Stimulated activated CD4-positive, alpha-beta T cell treated with anti-CD3 and anti-CD28 coated beads, Interleukin-1b, Interleukin-23, amount 100 ng/mL, for 24 hours (primary cell): ENCODE measurements at places on chromosomes 1 and 21.

DNA sequence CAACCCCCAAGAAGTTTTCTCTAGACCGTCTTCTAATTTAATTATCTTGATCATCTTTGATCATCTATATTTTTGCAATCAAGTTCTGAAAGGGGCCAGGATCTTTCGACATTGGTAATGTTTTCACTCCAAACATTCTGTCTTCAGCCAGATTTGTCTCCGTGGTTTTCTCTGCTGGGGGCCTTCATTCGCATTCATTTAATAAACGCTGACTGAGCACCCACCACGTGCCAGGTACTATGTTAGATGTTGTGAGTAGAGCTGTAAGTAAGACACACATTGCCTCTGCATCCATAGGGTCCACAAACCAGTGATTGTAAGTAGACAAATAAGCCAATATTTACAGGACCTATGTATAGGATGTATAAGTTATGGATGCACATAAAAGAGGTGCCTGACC lies 134.5 kb upstream of the MROH9 start:
- no peak for DNase-seq

GRCh38 chr1:232620356-232620969 lies 9.5 kb downstream of the SIPA1L2 start:
- DNase-seq = no peak

GRCh38 chr1:224635356-224635755 lies 19.2 kb downstream of the CNIH3 start:
- no peak for DNase-seq

- no peak for DNase-seq
Measured at GRCh38 chr1:237098541-237098940, 56.6 kb downstream of the RYR2 start.

DNA sequence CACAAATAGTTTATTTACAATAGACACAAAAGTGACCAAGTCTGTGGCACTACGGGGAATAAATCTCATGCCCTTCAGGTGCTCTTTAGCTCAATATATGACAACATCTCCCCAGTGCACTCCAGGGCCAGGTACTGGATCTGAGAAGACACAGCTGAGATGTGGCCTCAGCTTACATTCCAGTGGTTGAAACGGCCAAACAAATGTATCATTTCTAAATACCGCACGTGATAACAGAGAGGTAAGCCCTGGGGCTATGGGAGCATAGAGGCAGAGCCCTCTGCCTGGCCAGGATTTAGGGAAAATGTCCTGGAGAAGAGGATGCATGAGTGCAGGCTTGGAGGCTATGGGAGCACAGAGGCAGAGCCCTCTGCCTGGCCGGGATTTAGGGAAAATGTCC lies 630.5 kb downstream of the SMYD3 start:
- no peak for DNase-seq

DNA sequence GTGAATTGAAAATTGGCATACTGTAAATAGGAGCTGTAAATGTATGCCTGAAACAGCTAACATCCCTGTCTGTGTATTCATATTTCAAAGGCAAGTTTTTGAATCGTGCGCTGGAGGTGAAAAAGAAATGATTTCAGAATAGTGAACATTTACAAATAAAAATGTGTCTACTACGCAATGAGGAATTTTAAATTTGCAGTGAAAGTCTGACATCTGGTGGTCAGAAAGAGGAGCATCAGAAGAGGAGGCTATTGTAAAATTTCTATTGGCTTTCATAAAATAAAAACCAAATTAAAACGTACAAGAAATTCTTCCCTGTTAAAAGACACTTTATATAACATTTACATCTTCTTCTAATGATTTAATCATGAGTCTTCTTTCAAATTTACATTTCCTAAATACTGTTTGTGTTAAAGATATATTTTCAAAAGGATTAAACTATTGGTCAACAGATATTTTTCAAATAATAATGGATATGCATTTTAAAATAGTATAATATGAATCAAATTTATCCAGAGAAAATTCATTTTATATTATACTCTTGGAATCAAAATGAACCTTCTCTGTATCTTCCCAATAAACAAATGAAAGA lies 113.7 kb upstream of the RRP15 start:
- no peak for DNase-seq

DNA sequence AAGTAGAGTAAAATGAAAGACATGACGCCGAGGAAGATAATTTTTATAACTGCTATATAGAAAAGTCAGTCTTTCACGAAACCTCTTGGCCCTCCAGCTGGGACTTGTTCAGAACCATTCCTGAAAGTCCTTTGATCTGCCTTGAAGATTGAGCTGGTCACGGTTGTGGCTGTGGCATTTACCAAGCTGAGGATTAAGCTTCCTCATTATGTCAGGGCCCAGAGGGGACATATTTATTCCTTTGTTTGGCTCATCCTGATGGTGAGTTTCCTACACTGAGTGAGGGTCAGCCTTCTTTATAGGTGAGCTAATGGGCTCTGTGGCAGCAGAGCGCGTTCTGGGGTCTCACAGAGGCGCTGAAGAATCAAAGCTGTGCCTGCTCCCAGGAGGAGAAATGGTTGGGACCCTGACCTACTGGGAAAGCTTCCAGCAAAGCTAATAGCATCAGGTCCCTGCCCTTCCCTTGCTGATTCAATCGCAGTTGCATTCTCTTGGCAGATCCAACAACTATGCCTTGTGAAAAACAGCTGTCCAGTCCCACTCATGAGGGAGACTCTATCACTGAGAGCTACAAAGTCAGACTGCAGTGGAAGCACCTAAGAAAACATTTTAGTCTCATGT lies 43.2 kb upstream of the PBX1 start:
- DNase-seq = no peak

DNA sequence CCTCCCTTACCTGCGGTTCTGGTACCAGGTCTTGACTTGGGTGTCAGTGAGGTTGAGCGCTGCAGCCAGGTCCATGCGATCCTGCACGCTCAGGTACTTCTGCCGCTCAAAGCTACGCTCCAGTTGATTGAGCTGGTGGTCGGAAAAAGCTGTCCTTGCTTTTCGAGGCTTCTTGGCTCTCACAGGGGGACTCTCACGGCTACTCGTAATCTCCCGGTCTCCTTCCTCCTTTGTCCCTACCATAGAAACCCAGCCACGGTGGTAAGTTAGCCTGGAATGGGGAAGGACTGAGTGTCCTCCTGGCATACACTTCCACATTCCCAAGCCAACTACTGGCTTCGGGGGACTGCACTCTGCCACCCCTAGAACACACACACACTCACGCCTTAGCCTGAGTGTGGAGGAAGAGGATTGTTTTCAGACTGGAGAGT lies 2.6 kb downstream of the BARHL2 start:
- no peak for DNase-seq

- DNase-seq = no peak
Measured at GRCh38 chr1:938088-938683, 14.5 kb downstream of the SAMD11 start.

- DNase-seq = no peak
Measured at GRCh38 chr1:22870201-22870871, 102.3 kb downstream of the LACTBL1 start.

DNA sequence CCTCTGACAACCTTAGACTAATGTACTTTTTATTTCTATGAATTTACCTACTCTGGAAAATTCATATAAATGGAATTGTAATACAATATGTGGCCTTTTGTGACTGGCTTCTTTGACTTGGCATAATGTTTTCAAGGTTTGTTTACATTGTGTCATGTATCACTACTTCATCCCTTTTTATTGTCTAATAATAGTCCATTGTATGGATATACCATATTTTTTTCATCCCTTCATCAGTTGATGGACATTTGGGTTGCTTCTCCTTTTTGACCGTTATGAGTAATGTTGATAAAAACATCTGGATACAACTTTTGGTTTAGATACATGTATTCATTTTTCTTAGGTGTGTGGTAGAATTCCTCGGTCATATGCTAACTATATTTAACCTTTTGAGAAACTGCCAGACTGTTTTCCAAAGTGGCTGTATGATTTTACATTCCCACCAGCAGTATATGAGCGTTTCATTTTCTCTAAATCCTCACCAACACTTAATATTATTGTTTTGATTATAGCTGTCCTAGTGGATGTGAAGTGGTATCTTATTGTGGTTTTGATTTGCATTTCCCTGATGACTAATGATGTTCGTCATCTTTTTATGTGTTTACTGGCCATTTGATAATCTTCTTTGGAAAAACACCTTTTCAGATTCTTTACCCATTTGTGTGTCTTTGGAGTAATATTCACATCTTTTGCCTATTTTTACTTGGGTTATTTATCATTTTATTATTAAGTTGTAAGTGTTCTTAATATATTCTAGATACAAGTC lies 3.5 kb downstream of the RO60 start:
- no peak for DNase-seq

DNA sequence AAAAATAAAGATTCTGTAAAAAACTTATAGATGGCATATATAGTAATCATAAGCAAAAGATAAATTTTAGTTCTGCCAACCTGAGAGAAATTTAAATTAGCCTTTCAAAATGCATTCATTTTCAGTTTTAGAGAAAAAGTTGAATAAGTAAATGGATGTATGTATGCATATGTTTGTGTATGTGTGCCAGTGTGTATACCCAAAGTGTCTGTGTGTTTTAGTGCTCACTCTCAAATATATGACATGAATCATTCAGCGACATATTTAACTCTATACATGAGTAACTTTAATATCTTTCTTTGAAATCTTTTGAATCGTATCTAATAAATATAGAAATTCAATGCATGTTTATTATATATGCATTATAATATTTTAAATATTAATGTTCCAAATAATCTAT lies 274.5 kb downstream of the SRGAP2C start:
- DNase-seq = no peak

DNA sequence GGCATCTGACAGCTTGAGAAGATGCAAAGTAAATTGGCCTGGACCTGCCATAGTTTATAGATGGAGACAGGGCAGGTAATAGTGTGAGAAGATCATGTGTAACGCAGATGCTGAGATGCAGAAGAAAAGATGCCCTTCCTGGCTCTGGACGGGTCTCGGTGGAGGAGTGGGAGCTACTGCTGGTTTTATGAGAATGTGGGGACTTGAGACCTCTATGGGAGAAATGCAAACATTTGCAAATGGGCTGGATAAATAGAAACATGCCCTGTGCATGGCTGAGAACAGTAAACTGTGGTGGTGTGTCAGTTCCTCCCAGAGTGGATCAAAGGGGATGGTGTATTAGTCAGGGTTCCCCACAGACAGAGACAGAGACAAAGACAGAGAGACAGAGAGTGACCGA lies 21.9 kb downstream of the UBASH3A start:
- DNase-seq = no peak

GRCh38 chr1:197356723-197357533 lies 88.9 kb downstream of the CRB1 start:
- no peak for DNase-seq

DNA sequence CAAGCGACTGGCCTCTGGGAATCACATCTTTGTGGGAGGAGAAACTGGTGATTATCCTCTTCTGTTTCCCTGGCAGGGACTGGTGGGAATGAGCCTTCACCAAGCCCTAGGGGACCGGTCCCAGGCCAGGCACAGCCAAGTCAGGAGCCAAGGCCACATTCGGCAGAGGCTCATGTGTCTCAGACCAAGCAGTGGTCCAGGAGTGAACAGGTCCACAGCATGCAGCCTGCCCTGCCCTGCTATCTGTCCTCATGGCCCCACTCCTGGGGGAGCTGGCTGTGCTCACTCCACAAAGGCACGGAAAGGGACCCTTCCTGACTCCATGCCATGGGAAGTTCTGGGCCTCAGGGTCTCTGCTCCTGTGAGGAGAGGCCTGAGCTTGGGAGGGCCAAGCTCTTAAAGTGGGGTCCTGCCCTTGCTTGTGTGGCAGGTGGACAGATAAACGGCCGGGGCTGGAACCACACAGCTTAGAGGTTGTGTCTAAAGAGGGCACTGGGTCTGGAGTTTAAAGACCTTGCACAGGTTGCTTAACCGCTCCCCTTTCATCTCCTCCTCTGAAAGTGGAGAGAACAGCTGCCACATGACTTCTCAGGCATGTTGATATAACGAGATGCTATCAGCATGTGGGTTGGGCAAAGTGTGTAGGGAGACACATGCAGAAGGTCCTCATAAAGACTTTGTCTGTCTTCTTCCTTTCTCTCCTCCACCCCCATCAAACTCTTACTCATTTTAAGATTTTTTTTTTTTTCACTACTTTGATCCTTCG lies 57.5 kb downstream of the CASQ2 start:
- no peak for DNase-seq

GRCh38 chr1:236829085-236829484 lies 34.0 kb downstream of the MTR start:
- no peak for DNase-seq

DNA sequence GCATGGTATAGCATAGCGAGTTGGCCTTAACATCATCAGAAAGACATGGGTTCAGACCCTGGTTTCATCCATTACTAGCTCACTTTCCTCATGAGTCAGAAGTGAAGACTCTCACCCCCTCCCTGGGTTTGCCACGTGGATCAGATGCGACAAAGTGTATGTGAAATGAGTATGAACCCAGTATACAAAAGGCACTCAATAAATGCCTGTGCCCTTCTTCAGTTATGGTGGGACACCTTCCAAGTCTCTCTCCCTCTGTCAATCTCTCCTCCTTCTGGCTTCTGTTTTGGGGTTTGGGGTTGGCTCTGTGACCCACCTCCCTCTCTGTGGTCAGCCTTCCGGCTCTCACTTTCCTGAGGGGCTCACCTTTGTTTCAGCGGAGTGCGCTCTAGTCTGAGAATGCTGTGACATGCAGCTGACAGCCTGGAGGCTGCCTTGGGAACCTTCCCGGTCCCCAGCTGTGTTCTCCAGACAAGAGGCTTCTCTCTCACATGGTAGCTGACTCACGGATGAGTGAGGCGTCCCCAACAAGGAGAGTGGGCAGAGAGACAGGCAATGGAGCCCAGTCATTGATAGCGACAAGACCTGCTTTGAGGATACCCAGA lies 155.0 kb upstream of the EDN2 start:
- DNase-seq = no peak

DNA sequence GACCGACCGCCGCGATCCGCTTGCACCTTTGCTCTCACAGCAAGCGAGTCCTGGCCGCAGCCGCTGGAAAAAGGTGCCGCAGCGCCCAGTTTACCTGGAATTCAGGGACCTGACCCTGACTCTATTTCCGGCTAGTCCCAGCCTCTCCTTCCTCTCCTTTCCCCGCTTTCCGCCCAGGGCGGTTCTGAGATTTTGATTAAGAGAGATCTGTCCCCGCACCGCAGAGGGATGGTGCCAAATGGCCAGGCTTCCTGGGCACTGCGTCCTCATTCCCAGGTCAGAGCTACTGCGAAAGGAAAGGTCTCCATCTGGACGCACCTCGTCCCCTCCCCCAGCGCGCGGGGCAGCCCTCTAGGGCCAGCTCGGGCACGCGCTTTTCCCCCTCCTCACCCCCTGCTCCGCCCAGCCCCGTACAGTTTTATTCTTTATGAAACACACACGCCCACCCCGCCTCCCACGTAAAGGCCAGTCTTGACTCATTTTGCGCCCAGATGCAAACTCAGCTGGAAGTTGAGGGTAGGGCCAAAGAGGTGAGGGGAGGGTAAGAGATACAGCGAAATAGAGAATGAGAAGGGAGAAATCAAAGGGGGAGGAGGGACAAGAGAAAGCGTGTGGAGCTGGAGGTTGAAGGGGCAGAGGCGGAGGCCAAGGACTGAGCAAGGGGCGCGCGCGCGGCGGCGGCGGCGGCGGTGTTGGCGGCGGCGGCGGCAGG lies 411.8 kb upstream of the ESRRG start:
- DNase-seq = no peak

GRCh38 chr21:42263591-42264131 lies 44.7 kb downstream of the ABCG1 start:
- no peak for DNase-seq
